ENCODE measurements at places on chromosomes 2 and 18.

- no peak for DNase-seq
These were observed 40.4 kb upstream of the IMP4 start for GRCh38 chr2:130302164-130302886.

- DNase-seq, result no peak
These were observed 105.9 kb upstream of the CREB1 start for GRCh38 chr2:207423886-207424285.

DNA sequence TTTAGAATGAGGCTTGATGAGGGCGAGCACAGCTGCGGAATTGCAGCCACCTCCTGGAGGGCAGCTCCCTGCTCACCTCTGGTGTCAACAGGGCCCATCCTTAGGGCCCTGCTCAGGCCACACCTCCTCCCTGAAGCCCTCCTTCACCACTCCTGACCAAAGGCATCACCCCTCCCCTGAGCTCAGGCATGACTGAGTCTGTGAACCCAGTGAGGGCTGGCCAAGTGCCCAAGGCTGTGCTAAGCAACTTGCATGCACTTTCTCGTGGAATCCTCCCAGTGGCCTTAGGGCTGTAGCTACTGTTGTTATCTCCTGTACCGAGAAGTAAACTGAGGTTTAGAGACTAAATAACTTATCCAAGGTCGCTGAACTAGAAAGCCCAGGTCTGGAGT, 101.7 kb downstream of the KLHL29 start:
- DNase-seq, result no peak

- no peak for DNase-seq
These were observed 89.8 kb downstream of the ASXL2 start for GRCh38 chr2:25788457-25788856.

- no peak for DNase-seq
These were observed 34.3 kb upstream of the GPD2 start for GRCh38 chr2:156401861-156402260.

DNA sequence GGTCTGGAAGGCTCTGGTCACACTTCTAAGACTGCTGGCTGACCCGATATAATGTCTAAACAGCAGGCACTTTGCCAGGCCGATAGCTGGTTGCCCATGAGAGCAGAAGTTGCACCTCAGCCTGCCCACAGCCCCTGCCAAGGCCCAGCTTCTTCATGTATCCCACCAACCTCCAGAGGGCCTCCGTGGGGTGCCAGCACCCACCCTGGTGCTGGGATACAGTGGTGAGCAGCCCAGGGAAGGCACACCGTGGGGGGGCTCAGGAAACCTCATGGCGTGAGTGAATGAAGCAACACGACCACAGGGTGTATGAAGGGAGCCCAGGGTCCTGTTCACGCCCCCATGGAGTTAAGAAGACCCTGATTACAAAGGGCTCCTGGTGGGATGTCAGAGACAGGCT, 16.2 kb upstream of the GLI2 start:
- no peak for DNase-seq

GRCh38 chr2:119774026-119774425, 14.3 kb downstream of the PTPN4 start:
- DNase-seq, result no peak

DNA sequence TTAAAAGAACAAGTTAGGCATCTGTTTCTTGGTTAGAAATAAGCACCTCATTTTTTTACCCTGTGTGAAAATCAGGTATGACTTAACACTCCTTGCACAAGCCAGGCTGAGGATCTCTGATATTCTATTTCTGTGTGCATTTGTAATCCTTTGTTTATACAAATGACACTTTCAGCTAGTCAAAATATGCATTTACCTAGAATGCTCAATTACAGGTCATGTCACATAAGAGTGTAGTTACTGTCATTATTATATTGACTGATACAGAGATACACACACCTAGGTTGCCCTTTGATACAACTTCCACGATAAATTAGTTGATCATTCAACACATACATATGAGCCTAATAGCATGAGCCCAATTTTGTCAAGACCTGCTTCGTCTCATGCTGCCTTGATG, 144.3 kb downstream of the CHST9 start:
- DNase-seq, result no peak

GRCh38 chr2:161146209-161146775, 13.9 kb upstream of the TANK start:
- no peak for DNase-seq

- DNase-seq, result no peak
These were observed 196.0 kb downstream of the FHOD3 start for GRCh38 chr18:36493349-36494159.

DNA sequence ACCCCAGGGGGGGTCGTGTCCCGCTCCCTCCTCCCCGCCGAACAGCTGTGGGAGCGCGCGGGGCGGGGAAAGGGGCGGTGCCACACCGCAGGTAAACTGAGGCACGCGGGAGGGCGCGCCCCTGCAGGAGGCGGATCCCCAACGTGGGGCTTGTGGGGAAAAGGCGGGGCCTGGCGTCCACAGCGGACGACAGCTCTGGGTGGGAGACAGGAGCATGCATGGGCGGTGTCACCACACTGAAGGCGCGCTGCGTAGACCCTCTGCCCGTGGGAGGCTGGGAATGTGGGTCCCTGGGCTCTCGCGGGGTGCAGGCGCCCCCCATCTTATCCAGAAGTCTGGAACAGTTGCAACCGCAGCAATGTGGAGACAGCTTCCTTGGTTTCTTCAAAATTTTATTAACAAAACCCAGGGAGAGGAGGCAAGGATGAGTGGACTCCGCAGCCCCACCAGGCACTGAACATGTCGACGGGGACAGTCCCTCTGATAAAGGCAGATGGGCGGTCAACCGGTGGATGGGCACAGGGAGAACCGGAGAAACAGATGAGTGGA, 723 bp upstream of the MBD1 start:
- DNase-seq, result no peak

DNA sequence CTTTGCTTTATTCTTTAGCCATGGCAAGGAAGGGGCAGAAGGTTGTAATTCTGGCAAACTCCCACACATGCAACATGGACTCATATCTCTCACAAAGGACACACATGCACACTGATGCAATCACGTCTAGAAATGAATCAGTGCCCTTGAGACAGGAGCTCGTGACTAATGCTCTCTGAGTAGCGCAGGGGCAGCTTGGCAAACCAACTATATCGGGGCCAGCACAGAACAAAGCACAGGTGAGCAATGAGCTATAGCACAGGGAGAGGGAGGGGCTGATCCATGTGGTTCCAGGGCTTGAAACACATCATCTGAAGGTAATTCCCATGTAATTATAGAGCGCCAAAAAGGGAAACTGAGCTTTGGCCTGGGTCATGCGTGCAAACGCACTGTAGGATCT, 165.2 kb upstream of the KLF7 start:
- no peak for DNase-seq
